ENCODE measurements at places on chromosomes 6 and 20. TPM values are rescaled to one million over a fixed set of nuclear protein-coding genes. Genes with fewer than 3 reads are reported as not detected.

Gene SYCP2
- 2.1 TPM for polyA plus RNA-seq

Gene APCDD1L
- 4.5 TPM for polyA plus RNA-seq

Gene PI16
- polyA plus RNA-seq, result 3.5 TPM

Gene GTF2H4
- polyA plus RNA-seq, result 20.9 TPM

Gene DEFB132
- 0.24 TPM for polyA plus RNA-seq

Gene C4B
- 578 TPM for polyA plus RNA-seq

Gene BNIP5
- polyA plus RNA-seq, result not detected
